ENCODE measurements at places on chromosomes 1 and 21.

DNA sequence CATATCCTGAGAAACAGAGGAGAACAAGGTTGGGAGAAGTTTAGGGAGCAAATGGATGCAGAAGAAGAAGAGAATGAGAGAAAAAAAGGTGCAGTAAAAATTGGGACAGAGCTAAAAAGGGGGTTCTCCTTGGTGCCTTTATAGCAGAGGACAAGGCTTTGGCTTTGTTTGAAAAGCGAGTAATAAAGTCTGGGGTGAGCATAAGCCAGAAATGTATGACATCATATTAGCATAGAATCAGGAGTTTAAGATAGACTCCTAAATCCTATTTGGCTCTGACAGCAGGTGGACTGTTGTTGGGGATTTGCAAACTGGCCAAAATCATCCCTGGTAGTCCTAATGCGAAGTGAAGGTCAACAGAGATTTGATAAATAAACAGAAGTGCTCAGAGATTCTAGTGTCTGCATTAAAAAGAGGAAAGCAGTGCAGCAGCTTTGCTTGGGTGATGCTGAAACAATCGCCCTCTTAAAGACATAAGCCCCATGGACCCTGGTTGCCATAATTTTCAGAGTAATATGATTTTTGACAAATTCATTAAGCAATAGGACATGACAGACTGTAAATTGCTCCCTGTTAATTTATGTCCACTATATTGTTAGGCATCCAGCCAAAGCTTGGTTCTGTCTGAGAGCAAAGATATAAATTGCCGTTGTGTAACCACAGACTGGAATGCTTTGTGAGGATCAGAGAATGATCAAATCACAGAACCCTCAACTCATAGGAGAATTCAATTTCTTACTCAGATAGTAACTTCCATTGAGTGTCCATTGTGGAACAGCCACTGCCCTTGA lies 385.0 kb upstream of the NFIA start:
- DNase-seq = no peak

GRCh38 chr1:234509457-234510328 lies 30.7 kb upstream of the TARBP1 start:
- DNase-seq = no peak

DNA sequence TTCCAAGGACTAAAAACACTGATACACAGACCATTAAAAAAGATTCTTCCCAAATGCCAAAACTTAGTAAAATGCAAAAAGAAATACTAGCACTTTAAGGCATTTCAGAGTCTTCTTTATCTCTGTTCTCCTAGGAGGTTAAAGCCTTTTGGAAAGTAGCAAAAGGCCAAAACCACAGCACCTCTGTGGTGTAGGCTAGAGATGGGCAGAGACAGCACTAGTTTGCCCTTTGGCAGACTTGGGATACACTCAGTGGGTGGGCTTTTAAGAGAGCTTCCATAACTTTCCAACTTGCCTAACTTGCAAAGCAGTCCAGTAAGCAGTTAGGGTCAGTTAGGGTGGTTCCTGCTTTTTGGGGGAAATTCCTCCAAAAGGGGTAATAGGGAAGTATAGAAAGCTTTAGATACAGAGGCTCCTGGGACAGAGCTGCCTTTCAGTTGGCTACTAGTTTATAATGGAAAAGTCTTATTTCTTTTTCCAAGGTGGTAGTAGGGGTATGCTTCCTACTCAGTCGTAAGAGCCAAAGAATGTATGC lies 17.9 kb upstream of the PTCH2 start:
- DNase-seq = no peak

- DNase-seq = no peak
Measured at GRCh38 chr21:25563361-25564116, 43.7 kb downstream of the MRPL39 start.

- DNase-seq = no peak
Measured at GRCh38 chr21:29296446-29296845, 2.3 kb upstream of the BACH1 start.

- no peak for DNase-seq
Measured at GRCh38 chr1:192445241-192445640, 128.4 kb downstream of the RGS21 start.

- no peak for DNase-seq
Measured at GRCh38 chr1:206631085-206631509, 4.2 kb upstream of the DYRK3 start.

DNA sequence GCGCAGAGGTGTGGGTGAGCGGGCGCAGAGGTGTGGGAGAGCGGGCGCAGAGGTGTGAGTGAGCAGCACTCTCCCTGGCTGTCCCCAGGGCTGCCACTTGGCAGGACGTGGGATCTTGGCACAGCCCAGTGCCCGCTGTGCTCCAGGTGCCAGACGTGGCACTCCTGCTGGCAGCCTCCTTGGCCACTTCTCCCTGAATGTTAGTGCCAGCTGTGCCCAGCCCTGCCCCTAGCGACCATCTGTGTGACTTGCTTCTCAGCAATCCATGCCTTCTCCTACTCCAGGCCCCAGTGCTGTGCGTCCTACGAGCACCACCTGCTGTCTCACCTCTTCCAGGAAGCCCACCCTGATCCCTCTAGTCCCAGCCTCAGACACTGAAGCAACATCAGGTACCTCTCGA lies 30.5 kb downstream of the KRTAP10-1 start:
- DNase-seq = no peak

GRCh38 chr1:14304381-14304865 lies 294.1 kb upstream of the KAZN start:
- no peak for DNase-seq

DNA sequence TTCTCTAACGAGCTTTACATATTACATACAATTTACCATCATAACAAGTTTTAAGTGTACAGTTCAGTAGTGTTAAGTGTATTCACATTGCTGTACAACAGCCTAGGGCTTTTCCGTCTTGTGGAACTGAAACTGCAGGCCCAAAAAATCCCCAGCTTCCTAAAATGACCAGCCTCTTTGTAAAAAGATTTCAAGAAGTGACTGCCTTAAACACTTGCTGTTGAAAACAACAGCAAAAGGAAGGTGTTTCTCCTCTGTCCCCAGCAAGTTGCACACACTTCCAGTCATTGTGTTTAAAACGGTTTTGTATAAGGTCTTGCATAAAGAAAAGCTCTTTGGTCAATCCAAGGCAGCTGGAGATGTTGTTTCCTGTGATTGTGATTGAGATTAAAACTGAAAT lies 16.0 kb upstream of the GBP1 start:
- DNase-seq = no peak

- DNase-seq = no peak
Measured at GRCh38 chr1:155961937-155962336, 16.4 kb downstream of the ARHGEF2 start.

DNA sequence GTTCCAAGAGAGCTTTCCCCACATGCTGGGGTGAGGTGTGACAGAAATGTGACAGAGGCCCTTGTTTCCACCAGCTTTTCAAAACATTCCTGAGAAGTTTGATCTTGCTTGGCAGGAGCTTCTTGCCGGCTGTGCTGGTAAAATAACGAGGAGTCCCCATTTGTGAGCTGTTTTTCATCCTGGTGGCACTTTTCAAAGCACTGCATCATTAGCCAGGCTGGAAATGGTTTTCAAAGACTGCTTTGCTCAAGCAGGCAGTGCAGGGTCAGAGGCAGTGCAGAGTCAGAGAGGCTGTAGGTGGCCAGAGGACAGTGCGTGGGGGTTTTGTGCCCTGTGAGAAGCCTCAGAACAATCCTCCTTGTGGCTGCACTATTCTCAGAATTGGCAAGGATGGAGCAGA lies 75.8 kb upstream of the KCNA3 start:
- DNase-seq = no peak

- no peak for DNase-seq
Measured at GRCh38 chr1:64087768-64088167, 115.7 kb upstream of the UBE2U start.

- no peak for DNase-seq
Measured at GRCh38 chr21:42363312-42363711, 3.0 kb downstream of the TFF1 start.

DNA sequence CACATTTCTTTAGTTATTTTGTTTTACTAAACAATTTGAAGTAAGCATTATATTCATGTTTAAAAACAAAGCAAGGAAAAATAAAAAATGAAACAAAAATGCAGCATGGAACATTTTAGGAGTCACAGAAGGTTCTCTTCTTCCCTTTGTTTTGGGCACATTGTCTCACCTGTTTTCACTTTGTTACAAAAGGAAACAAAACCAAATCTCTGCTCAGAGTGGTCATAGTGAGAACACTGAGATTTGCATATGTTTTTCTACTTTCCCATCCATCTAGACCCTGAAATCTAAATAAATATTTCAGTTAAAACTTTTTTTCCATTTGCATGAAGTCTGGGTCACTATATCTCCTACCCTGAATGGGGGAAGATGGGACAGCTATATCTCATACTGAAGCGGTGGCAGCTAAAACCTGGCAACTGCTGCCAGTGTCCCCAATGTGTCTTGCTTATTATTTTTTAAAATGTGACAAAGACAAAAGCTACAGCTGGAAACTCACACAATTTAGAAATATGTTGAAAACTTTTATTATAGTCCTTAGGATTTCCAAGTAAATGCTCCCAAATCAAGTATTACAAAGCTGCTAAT lies 3.5 kb downstream of the EXOC8 start:
- no peak for DNase-seq

DNA sequence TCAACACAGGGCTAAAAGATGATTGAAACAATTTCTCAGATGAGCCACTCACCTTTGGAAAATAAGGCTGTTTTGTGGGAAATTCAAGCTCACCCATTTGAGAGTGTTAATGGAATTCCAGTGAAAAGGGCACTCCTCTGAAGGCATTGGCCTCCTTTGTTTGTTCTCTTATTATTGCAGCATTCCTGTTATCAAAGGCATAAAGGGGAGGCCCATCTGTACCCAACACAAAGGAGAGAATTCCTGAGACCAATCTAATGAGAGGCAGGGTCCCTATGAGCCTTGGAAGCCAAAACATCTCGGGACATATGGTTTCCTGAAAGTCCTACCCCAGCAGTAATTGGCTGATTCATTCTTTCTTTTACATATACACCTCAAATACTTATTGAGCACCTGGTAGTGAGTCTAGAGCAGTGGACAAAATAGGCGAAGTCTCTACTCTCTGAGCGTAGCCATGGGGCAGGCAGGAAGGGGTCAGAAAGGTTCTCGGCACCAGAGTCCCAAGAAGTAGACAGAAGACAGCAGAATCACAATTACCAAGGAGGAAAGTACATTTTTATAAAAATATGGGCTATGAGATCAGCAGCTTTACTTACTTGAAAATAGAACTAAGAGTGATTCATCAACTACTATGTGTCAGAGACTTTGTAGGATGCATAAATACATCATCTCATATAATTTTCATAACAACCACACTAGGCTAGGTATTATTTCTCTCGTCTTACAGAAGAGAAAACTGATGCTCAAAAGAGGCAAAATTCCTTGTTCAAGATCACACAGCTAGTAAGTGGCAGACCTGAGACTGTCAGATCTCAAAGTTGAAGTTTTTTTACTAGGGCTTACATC lies 218.7 kb downstream of the DAB1 start:
- DNase-seq = no peak

DNA sequence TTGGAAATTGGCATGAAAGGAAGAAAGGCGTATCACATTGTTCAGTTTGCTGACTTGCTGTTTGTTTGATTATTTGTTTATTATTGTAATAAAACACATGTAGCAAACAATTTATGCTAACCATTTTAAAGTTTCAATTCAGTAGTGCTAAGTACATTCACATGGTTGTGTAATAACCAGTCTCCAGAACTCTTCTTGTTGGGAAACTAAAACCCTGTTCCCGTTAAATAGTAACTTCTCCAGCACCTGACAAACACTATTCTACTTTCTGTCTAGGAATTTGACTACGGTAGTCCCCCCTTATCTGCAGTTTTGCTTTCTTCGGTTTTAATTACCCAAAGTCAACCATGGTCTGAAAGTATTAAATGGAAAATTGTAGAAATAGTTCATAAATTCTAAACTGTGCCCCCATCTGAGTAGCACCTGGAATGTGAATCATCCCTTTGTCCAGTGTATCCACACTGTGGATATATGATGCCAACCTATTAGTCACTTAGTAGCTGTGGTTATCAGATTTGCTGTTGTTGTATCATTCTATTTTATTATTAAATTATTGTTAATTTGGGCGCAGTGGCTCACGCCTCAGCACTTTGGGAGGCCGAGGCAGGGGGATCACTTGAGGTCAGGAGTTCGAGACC lies 5.5 kb downstream of the MORC3 start:
- no peak for DNase-seq

- no peak for DNase-seq
Measured at GRCh38 chr1:8706291-8706690, 111.1 kb downstream of the RERE start.

GRCh38 chr1:54132495-54132894 lies 20.3 kb downstream of the CDCP2 start:
- no peak for DNase-seq

GRCh38 chr1:69914976-69915765 lies 290.2 kb downstream of the LRRC40 start:
- no peak for DNase-seq

DNA sequence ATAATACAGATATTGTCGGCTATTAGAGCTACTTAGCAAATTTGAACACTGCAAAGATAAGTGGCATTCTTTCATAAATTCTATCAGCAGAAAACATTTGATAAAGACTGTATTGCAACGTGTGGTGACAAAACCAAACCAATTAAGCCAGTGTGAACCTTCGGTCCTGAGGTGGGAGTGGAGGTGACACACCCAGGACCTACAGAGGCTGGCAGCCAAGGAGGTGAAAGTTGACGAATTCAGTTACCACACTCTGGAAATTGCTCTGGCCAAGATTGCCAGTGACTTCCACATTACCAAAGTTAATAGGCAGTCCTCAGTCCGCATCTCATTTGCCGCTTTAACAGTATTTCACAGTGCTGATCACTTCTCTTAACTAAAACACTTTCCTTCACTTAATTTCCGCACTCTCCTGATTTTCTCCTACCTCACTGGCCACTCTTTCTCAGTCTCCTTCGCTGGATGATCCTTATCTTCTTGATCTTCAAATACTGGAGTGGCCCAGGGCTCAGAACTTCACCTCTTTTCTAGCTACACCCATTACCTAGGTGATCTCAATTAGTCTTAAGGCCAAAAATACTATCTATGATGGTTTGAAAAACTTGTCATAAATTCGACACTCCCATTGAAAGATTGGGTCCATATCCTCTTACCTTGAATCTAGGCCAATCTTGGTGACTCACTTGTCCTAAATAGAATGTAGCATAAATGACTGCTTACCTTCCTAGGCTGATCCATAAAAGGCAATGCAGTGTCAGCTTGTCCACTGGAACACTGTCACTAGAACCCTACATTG lies 5.1 kb upstream of the CDC42BPA start:
- no peak for DNase-seq

- no peak for DNase-seq
Measured at GRCh38 chr1:154403261-154403943, 1.7 kb upstream of the IL6R start.

DNA sequence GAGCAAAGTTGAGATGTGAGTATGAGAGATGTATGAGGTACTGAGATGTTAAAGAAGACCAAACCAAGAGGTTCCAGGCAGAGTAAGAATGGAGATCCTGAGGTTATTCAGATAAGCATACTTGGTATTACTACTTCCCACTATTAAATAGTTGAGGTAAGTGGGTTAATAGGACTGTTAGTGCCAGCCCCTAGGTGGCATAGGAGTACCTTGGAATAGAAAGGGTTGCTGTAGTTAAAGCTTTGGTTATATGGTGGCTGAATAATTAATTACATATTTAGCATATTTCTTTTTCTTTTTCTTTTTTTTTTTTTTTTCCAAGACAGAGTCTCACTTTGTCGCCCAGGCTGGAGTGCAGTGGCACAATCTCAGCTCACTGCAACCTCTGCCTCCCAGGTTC lies 397.9 kb upstream of the TMPRSS15 start:
- DNase-seq = no peak

GRCh38 chr1:22380024-22380785 lies 71.4 kb upstream of the ZBTB40 start:
- no peak for DNase-seq
